ENCODE measurements at places on chromosomes 13 and 19.

DNA sequence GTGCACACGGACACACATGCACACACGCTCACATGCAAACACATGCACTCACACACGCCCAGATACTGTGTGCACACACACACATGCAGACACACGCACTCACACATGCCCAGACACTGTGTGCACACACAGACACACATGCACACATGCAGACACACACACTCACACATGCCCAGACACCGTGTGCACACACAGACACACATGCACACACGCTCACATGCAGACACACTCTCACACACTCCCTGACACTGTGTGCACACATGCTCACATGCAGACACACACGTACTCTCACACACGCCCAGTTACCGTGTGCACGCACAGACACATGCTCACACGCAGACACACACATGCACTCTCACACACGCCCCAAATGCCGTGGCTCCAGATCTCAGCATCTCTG is 137.2 kb upstream of the MCF2L start:
- DNase-seq = no peak

- DNase-seq = no peak
Observed at GRCh38 chr13:51829568-51829899, 15.4 kb downstream of the TMEM272 start.

- DNase-seq = no peak
Observed at GRCh38 chr19:8194528-8195267, 14.5 kb upstream of the CERS4 start.

GRCh38 chr13:46176756-46177155 is 5.2 kb downstream of the LCP1 start:
- no peak for DNase-seq

GRCh38 chr13:109447667-109448066 is 338.7 kb downstream of the IRS2 start:
- no peak for DNase-seq

DNA sequence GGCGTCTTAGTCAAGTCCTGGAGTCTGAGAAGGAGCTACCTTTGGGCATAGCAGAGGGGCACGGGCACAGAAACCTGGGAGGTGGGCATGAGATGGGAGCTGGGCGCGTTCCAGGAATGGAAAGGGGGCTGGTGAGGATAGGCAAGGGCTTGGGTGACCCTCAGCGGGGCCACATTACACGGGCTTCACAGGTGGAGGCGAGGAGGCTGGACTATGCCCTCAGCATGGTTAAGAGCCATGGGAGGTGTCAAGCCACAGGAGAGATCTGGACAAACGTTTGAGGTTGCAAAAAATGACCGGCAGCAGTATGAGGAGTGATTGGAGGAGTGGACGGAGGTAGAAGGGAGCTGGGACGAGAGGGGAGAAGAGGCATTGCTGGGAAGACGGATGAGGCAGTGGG is 21.5 kb downstream of the NECTIN2 start:
- no peak for DNase-seq

- DNase-seq = no peak
Observed at GRCh38 chr13:30021611-30022010, 171.2 kb upstream of the UBL3 start.

DNA sequence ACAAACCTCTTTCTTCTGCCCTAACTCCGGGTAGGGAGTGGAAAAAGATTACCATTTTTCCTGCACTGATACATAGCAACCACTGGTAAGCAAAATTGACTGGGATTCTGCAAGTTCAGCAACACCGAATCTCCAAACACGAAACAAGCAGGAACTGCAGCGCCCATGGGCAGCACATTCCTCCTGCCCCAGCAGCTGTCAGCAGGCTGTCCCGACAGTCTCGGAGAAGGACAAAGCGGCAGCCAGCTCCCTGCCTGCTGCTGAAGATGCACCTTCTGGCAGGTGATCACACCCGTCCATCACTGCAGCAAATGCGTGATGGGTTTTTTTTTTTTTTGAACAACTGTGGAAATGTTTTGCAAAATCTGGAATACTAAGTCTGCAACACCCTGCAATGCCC is 6.7 kb downstream of the TMTC4 start:
- DNase-seq = no peak

DNA sequence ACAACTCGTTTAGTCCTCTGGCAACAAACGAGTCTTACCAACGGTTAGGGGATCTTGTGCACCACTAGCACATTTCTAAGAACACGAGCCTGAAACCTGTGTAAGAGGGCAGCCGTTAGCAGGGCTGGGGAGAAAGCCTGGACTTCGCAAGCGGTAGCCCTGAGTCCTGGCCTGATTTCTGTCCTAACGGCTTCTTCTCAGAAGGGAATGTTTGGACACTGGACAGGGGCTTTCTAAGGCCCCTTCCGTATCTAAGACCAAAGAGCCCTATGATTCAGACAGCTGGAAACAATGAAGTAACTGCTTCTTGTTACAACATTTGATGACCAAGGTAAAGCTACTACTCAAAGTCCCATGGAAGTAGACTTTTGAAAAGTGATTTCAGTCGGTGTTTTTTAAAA is 2.2 kb downstream of the ANKRD10 start:
- DNase-seq = no peak

GRCh38 chr19:52226652-52227051 is 36.8 kb downstream of the PPP2R1A start:
- no peak for DNase-seq

- peak; percentile 46 for DNase-seq
Observed at GRCh38 chr13:44437356-44438233, 64.0 kb downstream of the SERP2 start.

- no peak for DNase-seq
Observed at GRCh38 chr13:87123987-87124784, 547.0 kb upstream of the SLITRK5 start.
